ENCODE measurements at places on chromosomes 13 and 19.

- DNase-seq = no peak
Measured at GRCh38 chr19:49085868-49086232, 599 bp downstream of the SNRNP70 start.

DNA sequence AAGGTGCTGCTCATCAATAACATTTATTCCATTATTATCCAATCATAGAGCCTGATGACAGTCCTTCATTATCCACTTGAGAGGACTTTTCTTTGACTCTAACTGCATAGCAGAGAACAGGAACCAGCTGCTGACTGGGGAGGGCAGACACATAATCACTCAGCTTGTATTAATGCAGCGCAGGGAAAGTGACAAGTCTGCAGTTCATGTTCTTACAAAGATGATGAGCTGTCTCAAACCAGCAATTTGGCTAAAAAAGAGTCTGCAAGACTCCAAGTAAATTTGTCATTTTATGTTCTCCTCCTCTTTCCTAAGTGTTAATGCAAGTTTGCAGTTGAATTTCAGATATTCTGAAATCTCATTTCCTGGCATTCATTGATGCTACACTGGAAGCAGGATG lies 40.0 kb upstream of the CBY2 start:
- DNase-seq = no peak

- no peak for DNase-seq
Measured at GRCh38 chr19:4066176-4066606, 508 bp downstream of the ZBTB7A start.

DNA sequence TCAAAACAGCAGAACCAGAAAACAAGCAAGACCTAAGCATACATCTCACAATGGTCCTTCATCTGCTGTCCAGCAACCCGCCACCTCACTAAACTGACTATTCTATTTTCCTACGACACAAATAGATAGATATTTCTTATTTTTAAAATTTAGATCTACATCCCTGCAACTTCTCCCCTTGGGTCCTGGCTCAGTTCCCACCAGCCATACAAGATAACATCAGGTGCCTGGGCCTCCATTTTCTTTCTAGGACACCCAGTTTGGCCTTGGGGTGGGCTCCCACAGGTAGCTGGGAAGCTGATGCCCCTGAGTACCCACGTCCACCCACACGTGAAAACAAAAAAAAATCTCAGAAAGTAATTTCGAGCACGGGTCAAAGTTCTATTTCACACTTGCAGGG lies 47.6 kb downstream of the TGDS start:
- DNase-seq = no peak

DNA sequence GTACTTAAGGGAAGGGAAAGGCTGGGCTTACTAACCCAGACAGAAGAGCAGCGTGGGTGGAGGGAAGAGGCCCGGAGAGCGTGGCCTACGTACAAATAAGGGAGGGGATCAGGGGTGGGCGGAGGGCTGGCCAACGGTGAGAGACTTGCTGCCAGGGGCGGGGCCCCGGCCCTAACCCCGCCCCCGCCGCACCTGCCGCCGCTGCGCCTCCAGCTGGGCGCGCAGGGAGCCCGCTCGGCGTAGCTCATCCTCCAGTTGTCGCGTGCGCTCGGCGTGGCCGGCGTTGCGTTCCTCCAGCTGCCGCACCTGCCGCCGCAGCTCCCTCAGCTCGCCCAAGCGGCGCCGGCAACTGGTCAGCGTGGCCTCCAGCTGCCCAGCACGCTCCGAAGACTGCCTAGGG lies 5.7 kb downstream of the HOOK2 start:
- DNase-seq = no peak

GRCh38 chr19:40155749-40156265 lies 35.4 kb upstream of the MAP3K10 start:
- no peak for DNase-seq

DNA sequence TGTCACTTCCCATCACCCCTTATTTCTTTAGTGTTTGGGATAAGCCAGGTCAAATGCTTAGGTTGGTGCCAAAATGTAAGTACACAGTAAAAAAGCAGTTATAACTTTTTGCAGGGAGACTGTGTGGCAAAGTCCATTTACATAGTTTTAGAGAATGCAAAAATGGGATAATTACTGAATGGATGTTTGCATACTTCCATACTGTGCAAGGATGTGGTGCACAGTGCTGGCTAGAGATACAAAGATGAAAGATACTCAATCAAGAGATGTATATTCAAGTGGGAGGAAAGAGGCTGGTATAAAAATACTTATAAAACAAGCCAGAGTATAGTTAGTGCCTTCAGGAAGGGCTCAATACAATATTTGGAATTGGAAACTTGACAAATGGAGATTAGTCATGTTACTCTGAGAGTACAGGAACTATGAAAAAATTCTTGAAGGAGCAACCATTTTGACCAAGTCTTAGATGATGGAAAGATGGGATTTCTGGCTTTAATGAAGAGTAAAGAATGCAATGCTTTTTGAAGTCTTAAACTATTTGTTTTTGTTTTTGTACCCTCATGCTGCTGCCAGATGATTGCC lies 8.0 kb downstream of the PDS5B start:
- no peak for DNase-seq

GRCh38 chr19:1554968-1555367 lies 13.2 kb downstream of the MEX3D start:
- DNase-seq = no peak

- no peak for DNase-seq
Measured at GRCh38 chr19:38944981-38945506, 14.3 kb downstream of the MRPS12 start.

GRCh38 chr13:109152941-109153340 lies 523.5 kb downstream of the MYO16 start:
- DNase-seq = no peak

DNA sequence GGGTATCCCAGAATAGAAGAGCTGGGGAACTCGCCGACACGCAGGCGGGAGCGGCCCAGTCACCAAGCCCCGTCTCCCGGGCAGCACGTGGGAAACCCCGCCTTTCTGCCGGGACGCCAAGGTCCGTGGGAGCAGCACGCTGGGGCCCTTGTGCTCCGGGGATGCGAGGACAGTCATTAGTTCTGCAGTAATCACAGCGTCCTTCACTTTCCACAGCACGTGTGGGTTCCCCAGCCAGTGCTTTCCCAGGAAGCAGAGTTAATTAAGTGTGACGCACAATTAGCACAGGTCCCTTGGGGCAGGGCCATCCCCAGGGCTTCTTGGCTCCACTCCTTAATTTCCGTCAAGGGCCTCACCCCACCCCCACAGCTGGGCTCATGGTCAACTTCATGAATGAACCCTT lies 64.3 kb upstream of the C13orf46 start:
- no peak for DNase-seq

GRCh38 chr13:95642028-95642621 lies 2.4 kb downstream of the DZIP1 start:
- no peak for DNase-seq

- no peak for DNase-seq
Measured at GRCh38 chr19:45469945-45470761, 2.4 kb downstream of the FOSB start.
